ENCODE measurements at places on chromosomes 13 and 19. TPM values are rescaled to one million over a fixed set of nuclear protein-coding genes. Genes with fewer than 3 reads are reported as not detected.

TRIM28 gene
- 671 TPM for total RNA-seq

C19orf67 gene
- not detected for total RNA-seq

RPS28 gene
- 2,331 TPM for total RNA-seq

KHSRP gene
- total RNA-seq, result 489 TPM

TIMM13 gene
- 184 TPM for total RNA-seq

SPRED3 gene
- total RNA-seq, result 0.74 TPM

KLK12 gene
- total RNA-seq, result not detected

CCDC194 gene
- total RNA-seq, result 0.96 TPM

NLRP4 gene
- total RNA-seq, result not detected

ACER1 gene
- not detected for total RNA-seq

ADGRE3 gene
- total RNA-seq, result not detected

AMER2 gene
- not detected for total RNA-seq

LILRA2 gene
- not detected for total RNA-seq

TINCR gene
- 0.29 TPM for total RNA-seq

GRK1 gene
- total RNA-seq, result not detected

ZNF497 gene
- 1.7 TPM for total RNA-seq

CDC42EP5 gene
- total RNA-seq, result 0.34 TPM

CBY2 gene
- total RNA-seq, result not detected

HDGFL2 gene
- total RNA-seq, result 45.5 TPM

SH2D3A gene
- 26.1 TPM for total RNA-seq

FCAR gene
- not detected for total RNA-seq

STARD13 gene
- 0.23 TPM for total RNA-seq

CLIP3 gene
- 0.25 TPM for total RNA-seq

MEDAG gene
- total RNA-seq, result not detected

STX10 gene
- 53.3 TPM for total RNA-seq

SPART gene
- total RNA-seq, result 28.9 TPM

NAA16 gene
- 29.1 TPM for total RNA-seq

ZNF665 gene
- total RNA-seq, result 6.7 TPM

RPS5 gene
- total RNA-seq, result 1,717 TPM

ATP4B gene
- not detected for total RNA-seq

CNN2 gene
- 80.5 TPM for total RNA-seq

ZNF878 gene
- total RNA-seq, result 1.1 TPM

CLEC17A gene
- total RNA-seq, result 0.84 TPM

TLE6 gene
- 2.4 TPM for total RNA-seq

MAMSTR gene
- 0.46 TPM for total RNA-seq
